ENCODE measurements at places on chromosomes 2 and 18. TPM values are rescaled to one million over a fixed set of nuclear protein-coding genes. Genes with fewer than 3 reads are reported as not detected.

CAPN13 gene
- total RNA-seq, result not detected

NCKAP5 gene
- 0.50 TPM for total RNA-seq

DPP4 gene
- total RNA-seq, result 16.2 TPM

NLRC4 gene
- total RNA-seq, result not detected

GALNT13 gene
- total RNA-seq, result 4.2 TPM

C2orf78 gene
- not detected for total RNA-seq

SH3RF3 gene
- 7.3 TPM for total RNA-seq

TWIST2 gene
- total RNA-seq, result 4.5 TPM

RAB17 gene
- total RNA-seq, result 2.9 TPM

IL1R2 gene
- not detected for total RNA-seq

LAMA3 gene
- 8.0 TPM for total RNA-seq

SUMO1 gene
- 146 TPM for total RNA-seq

RNMT gene
- total RNA-seq, result 28.9 TPM

PAX8 gene
- 0.13 TPM for total RNA-seq

IFIH1 gene
- total RNA-seq, result 5.6 TPM

DSEL gene
- total RNA-seq, result 14.6 TPM

FER1L5 gene
- total RNA-seq, result 0.07 TPM

CRYBA2 gene
- total RNA-seq, result not detected

FBXO15 gene
- total RNA-seq, result not detected

METAP1D gene
- 10.1 TPM for total RNA-seq

ERFE gene
- 1.2 TPM for total RNA-seq

CREB1 gene
- 55.5 TPM for total RNA-seq

SELENOI gene
- total RNA-seq, result 30.3 TPM

MYO5B gene
- 0.27 TPM for total RNA-seq

RUFY4 gene
- total RNA-seq, result not detected

MPP4 gene
- 15.8 TPM for total RNA-seq

DPP10 gene
- not detected for total RNA-seq

TUBB8B gene
- not detected for total RNA-seq

ZNF385B gene
- not detected for total RNA-seq

AFF3 gene
- total RNA-seq, result not detected

OTOF gene
- under 0.01 TPM for total RNA-seq

THAP4 gene
- total RNA-seq, result 45.0 TPM

SNORC gene
- 0.40 TPM for total RNA-seq

RAB6C gene
- not detected for total RNA-seq

FNDC4 gene
- total RNA-seq, result 17.3 TPM

KLHL14 gene
- not detected for total RNA-seq

Data from thoracic aorta endothelial cell (primary cell).